Activated T-helper 1 cell treated with anti-CD3 and anti-CD28 coated beads, Interleukin-12 subunit alpha, Interleukin-12 subunit beta, Interleukin-2, Interleukin-4 antibody, amounts not matched to agents 30 ng/mL and 10 ng/mL and 1 ng/mL, durations not matched to agents 14 hours and 24 hours and 36 hours (primary cell): ENCODE measurements at places on chromosomes 5 and 9.

DNA sequence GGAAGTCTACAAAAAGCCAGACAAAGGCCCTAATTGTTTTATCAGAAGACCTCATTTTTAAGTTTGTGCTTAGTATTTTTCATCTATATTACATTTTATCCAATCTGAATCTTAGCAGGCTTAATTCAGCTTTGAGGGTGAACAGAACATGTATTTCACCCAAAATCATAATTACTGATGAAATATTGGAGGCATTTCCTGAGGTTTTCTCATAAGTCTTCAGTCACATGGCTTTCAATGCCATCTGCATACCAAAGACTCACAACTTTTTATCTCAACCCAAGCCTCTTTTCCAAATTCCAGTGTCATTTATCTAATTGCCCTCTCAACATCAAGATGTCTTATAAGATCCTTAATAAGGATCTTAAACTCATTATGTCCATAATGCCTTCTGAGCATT lies 150.8 kb downstream of the TTC39B start:
- no peak for DNase-seq

- no peak for DNase-seq
These were observed 23.2 kb upstream of the TMEM250 start for GRCh38 chr9:136141682-136142413.

DNA sequence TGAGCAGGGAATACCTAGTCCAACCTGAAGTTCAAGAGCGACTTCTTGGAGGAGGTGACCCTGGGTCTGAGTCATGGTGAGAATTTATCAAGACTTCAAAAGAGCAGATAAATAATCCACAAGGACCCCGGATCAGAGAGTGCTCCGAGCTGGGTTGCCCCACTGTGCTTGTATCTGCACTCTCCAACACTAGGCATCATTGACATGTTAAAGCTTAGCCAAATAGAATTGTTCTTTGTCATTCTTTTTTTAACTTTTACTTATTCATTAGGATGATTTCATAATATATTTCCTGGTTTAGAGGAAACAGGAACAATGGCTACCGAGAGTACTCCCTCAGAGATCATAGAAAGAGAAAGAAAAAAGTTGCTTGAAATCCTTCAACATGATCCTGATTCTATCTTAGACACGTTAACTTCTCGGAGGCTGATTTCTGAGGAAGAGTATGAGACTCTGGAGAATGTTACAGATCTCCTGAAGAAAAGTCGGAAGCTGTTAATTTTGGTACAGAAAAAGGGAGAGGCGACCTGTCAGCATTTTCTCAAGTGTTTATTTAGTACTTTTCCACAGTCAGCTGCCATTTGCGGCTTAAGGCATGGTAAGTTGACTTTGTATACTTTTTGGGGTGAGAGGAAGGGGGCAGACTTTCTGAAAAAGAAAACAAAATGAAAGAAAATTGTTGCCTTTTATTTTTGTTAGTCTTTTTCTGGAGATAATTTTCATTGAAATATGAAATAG lies at the start of gene CARD6:
TSS of gene CARD6 (plus strand) at position 300 of the 738 bp plus-strand sequence. CDS start at position 316, 16 bp downstream.
- DNase-seq, result no peak

- no peak for DNase-seq
These were observed 226.6 kb upstream of the ADCY2 start for GRCh38 chr5:7169240-7169878.

- DNase-seq, result no peak
These were observed 490.9 kb upstream of the RGMB start for GRCh38 chr5:98282521-98282920.

GRCh38 chr5:158275511-158275910 lies 416.6 kb upstream of the CLINT1 start:
- DNase-seq, result no peak

- DNase-seq, result no peak
These were observed 127.4 kb downstream of the AOPEP start for GRCh38 chr9:94853887-94854286.

- no peak for DNase-seq
These were observed 189.6 kb downstream of the HSPA4 start for GRCh38 chr5:133241179-133242092.

GRCh38 chr5:114477816-114478334 lies 116.0 kb downstream of the KCNN2 start:
- DNase-seq, result no peak

DNA sequence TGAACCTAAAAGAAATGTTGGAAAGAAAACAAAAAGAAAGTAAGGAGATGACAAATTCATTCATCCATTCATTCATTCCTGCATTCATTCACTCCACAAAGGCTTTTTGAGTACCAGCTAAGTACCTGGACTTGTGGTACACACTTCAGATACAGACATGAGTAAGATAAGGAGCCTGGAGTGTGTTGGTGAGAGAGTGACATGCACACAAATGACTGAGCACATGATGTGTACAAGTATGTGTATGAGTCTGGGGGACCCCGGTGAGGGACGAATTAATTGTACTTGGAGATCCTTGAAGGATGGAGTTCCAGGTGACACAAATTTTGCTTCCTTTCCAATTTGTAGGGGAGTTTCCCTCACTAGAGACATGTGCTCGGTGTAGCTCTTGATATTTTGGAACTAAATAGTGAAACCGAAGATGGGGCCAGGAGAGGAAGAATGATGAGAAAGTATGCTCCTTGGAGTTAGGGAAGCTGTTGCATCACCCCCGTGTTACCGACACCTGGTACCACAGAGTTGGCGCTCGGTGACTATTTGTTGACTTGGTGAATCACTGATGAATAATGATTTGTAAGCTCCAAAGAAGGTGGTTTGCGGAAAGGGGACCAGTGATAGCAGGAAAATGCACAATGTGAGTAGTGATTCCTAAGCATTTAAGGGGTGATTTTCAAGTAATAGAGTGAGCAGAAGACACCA lies 509.8 kb downstream of the CCDC171 start:
- DNase-seq, result no peak

DNA sequence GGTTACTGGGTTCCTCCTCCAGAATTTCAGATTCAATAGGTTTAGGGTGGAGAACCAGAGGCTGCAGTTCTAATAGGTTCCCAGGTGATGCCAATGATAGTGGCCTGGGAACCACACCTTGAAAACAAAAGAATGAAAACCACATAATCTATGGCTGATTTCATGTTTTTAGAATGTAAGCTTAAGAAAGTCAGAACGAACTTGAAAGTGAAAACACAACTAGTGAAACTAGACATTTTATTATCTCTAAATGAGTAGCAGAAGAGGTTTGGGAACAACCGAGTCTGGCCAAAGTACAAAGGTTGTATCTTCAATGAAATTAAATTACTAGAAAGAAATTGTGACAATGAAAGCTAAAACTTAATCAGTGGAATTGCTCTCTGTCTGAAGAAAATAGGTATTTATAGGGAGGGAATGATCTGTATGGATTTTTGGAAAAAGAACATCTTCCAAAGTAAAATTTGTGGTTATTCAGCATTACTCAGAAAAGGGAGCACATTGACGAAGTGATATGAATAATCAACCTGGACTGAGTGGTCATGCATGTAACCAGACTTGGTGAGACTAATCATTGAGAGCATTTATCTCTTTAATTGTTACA lies 24.9 kb upstream of the CEP120 start:
- DNase-seq, result peak; percentile 37

- no peak for DNase-seq
These were observed 78.5 kb downstream of the KIF4B start for GRCh38 chr5:155091768-155092717.

DNA sequence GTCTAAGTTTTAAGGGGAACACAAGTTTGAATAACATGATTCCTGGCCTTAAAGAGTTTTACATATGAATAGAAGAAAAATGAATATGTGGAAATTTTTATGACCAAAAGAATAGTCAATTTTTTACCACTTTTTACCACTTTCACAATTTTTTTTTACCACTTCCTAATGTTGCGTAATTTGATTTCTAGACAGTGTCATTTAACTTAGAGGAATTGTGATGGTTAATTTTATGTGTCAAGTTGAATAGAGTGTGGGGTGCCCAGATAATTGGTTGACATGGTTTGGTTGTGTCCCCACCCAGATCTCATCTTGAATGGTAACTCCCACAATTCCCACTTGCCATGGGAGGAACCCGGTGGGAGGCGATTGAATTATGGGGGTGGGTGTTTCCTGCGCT lies 416.6 kb downstream of the KIF4B start:
- no peak for DNase-seq

DNA sequence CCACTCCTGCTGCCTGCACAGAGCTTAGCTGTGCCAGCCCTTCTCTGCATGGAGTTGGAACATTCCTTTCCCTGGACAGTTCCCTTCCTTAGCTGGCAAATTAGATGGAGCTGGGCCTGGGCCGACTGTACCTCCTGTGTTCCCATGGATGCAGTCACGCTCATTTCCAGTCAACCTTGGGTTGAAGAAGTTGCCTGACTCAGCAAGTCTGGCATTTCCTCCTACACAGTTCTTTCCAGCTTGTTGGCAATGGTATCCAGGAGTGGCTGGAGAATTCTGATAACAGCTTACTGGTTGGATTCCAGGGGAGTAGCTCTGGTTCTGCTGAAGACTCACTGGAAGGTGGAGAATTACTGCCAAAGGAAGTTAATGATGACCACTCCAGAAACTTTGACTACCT lies 9.2 kb upstream of the TAF1L start:
- no peak for DNase-seq

DNA sequence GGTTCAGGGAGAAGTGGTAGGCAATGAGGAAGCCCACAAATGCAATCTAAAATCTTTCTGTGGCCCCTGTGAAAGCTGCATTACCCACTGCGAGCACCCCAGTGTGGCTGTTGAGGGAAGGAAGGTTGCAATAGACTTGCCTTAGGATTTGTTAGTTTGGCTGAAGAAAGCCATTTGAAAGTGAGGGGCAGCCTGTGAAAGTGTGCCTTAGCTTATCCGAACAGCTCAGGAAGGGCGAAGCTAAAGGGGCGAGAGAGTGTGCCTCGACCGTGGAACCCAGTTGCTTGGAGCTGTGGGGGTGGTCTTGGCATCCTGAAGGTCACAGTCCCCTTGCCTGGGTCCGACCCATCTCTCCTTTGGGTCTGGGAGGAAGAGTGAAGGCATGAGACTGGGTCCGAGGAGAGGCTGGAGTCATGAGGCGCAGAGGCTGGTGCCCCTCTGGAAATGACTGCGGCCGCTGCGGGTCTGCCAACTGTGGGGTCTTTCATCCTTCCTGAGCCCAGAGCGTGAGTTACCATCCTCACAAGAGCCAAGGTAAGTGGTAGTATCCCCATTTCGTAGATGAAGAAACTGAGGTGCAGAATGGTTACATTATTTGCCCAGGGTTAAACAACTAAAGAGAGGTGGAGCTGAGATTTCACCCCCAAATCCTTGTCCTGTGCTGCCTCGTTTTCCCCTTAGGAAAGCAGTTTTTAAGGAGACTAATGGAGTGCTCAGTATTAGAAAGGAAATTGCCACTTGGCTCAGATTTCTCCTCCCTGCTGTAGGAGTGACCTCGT lies 24.4 kb downstream of the SLC25A25 start:
- DNase-seq, result no peak

GRCh38 chr9:124771867-124772679 lies 962 bp upstream of the NR6A1 start:
- no peak for DNase-seq

DNA sequence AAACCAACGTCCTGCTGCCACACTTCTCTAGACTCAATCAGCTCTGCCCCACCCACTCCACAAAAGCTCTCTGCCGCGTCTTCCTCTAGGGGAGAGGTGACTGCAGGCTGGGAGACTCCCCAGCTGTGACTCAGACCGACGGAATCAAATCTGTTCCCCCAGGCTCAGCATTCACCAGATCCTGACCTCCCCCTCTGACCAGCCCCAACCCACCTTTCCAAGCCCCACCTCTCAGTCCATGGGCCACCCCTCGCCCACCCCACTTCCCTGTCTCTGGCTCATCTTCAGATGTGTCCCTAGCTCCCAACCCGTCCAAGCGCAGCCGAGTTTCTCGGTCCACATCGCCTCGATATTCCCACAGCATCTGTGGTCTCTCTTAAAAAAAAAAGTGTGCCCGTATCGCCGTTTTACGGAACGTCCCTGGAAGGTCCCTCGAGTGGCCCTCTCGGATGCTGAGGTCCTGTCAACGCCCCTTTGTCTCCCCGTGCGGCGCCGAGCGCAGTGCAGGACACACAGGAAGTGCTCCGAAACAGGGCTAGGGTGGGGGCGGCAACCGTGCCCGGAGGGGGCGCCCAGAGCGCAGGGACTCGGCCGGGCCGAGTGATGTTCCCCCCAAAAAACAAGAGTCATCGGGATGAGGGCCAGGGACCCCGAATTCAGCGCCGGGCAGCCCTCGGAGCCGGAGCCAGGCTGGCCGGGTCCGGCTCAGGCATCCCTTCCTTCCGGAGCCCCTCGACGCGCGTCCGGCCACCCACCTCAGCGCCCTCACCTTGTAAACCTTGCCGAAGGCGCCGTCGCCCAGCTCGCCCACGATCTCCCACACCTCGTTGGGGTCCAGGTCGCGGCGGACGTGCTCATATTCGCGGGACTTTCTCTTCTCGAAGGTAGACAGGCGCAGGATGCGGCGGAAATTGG lies 649 bp downstream of the STK10 start:
- peak; percentile 58 for DNase-seq

DNA sequence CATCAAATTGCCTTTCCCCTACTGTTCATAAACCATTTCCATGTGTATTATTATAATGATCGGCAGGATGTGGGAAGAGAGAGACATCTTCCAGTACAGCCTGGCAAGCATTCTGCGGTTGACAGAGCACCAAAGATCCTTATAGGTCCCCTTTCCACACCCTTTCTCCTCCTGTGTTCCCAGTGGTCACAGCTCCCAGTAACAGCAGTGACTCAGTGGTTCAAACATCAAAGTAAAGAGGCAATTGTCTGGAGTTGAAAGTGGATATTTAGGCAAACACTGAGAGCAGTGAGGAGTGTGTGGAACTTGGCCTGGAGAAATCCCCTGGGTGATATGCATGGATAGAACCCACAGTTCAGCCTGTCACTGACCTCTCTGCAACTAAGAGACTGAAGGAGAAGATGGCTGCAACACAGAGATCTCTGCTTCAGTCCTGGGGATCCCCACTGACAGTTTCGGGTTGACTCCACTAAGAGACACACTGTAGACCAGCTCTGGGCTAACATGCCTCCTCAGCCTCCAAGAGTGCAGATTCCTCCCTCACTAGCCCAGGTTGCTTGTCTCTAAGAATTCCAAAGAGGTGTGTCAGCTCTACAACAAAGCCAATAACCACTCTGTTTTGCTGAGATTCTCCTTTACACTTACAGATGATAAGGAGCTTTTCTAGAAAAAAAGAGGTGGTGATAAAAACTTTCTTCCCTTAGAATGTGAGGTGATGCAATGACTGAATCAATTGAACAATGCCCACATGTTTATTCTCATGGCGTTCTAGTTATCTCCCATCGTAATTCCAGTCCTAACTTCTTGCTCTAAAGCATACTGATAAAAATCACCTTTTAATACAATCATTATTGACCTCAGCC lies 94.4 kb upstream of the IL6ST start:
- peak; percentile 30 for DNase-seq

- DNase-seq, result no peak
These were observed 64.0 kb upstream of the PTGER4 start for GRCh38 chr5:40615586-40616170.

DNA sequence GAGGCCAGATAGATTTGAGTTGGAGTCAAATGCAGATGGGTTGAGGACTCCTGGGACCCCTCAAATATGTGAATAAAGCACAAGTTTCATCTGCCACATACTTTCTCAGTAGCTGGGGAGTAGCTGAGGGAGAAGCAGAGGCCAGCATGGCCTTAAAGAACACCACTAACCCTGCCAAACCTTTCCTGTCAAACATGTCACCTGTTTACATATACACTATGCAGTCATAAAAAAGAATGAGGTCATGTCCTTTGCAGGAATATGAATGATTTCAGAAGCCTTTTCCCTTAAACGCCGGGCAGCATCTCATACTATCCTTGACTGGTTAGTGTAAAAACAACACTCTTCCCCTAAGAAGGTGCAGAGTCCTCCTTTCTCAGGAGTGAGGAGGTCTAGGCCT lies 25.2 kb upstream of the HSD17B4 start:
- no peak for DNase-seq

- no peak for DNase-seq
These were observed 97.1 kb downstream of the MTX3 start for GRCh38 chr5:79893976-79894375.
